ENCODE measurements at places on chromosomes 2 and 18.
A peak's percentile ranks its signal among the peaks of the same experiment; 100 is the strongest.

DNA sequence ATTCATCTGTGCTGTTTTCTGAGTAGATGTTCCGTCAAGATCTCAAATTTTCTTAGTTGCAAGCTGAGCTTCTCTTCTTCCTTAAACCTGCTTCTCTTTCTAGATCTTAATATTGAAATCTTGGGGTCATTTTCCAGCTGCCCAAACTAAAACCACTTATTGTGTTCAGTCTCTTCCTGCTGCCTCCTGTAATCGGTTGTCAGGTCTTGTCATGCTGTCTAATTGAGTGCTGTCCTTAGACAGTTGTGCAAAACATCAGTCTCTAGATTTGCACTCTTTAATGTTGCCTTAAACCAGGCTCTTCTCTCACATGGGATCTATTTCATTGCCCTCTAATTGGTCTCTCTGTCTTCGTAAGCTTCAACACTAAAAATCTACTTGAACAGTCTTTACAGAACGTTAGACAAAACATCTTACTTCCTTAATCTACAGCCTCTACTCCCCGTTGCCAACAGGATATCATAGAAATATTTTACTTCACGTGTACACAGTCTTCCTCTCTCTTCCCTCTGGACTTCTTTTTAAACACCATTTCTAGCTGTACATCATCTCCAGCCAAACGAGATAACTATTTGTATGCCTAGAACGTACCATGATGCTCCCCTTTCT is 34.9 kb downstream of the GPD2 start:
- DNase-seq = no peak

GRCh38 chr18:32958746-32959145 is 185.9 kb upstream of the KLHL14 start:
- DNase-seq = no peak

- no peak for DNase-seq
Measured at GRCh38 chr2:74836675-74837401, 2.9 kb downstream of the HK2 start.

- DNase-seq = no peak
Measured at GRCh38 chr2:222904557-222905258, 43.9 kb downstream of the ACSL3 start.

- DNase-seq = peak; percentile 55
Measured at GRCh38 chr2:234289834-234290590, 206.9 kb downstream of the ARL4C start.

- no peak for DNase-seq
Measured at GRCh38 chr2:58266211-58266610, 25.1 kb upstream of the FANCL start.

DNA sequence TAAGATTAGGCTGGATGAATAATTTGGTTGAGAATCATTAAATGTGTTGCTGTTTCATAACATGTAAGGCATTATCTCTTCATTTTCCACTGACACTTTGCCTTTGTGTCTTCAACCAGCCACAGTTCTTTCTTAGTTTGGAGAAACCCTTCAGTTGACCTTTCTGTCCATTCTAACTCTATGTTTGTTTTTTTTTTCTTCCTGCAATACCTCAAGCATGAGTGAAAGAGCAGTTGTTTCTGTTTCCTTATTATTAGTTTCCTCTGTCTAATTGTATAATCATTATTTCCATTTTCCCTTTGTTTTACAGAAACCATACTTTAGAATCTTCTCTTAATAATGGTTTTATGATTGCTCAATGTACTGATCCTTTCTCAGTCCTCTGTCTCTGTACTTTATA is 25.6 kb downstream of the HADHB start:
- no peak for DNase-seq

- DNase-seq = no peak
Measured at GRCh38 chr2:18777250-18777812, 188.0 kb upstream of the NT5C1B start.

- no peak for DNase-seq
Measured at GRCh38 chr2:175432793-175433192, 251.3 kb upstream of the ATP5MC3 start.

DNA sequence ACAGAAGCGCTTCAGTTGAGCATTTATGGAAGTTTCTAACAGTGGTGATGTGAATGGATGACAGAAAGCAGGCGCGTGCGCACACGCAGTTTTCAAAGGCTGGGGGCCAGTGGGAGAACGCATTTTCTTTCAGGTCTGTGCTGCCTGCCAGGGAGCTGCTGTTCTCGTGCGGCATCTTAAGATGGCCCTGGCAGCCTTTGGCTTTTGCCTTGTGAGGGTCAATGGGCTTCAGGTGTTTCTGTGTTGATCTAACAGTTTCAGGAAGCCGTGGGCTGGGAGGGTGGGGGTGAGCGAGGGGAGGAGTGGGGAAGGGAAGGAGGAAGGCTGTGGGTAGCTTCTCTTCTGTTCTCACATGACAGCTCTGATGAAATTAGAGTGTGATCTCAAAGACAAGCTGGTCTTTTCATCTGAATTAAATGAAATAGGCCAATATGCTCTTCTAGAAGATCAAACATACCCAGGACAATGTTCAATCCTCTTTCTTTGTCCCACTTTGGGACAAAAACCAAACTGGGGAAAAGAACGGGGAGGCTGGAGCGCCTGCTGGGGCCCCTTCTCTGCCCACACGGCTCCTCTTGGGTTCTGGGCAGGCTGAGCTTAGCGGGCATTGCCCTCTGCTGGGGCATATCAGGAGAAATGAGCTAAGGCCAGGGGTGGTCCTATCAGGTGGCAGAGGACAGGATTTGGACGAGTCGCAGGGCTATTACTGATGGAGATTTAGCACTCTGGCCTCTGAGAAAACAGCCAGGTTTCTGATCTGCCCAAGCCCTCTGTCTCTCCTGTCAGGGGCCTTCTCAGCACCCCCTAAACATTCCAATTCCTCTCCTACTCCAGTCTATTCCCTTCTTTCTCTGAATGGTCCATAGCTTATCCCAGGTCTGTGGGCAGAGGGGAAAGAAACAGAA is 126.2 kb upstream of the LGALSL start:
- peak; percentile 59 for DNase-seq

DNA sequence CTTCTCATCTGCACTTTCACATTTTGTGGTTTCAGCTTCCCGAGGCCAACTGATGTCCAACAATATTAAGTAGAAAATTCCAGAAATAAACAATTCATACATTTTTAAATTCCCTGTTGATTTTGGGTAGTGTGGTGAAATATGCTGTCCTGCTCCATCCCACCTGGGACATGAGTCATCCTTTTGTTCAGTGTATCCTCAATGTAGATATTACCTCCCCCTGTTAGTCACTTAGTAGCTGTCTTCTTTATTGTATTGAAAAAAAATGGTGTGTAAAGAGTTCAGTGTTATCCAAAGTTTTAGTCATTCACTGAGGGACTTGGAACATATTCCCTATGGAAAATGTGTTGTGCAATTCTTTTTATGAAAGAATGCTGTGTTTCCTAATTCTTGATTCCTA is 348.1 kb downstream of the SOCS6 start:
- DNase-seq = no peak

GRCh38 chr2:82055846-82056245 is 1751.3 kb upstream of the LRRTM1 start:
- DNase-seq = no peak

DNA sequence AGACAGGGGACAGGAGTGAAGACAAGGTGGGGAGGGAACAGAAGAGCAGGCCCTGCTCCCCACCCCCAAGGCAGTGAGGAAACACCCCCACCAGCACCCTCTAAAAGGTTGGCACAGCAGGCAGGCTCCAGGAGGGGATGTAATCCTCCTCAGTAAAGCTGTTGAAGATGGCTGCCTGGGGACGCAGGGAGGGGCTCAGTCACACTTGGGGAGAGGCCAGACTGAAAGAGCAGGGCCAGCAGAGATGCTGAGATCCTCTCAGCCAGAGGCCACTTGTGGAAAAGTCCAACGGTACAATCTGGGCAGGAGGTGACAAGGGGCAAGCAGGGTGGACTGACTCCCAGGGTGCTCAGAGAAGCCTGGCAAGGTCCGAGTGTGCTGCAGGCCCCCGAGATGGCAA is 154.8 kb upstream of the ID2 start:
- no peak for DNase-seq

DNA sequence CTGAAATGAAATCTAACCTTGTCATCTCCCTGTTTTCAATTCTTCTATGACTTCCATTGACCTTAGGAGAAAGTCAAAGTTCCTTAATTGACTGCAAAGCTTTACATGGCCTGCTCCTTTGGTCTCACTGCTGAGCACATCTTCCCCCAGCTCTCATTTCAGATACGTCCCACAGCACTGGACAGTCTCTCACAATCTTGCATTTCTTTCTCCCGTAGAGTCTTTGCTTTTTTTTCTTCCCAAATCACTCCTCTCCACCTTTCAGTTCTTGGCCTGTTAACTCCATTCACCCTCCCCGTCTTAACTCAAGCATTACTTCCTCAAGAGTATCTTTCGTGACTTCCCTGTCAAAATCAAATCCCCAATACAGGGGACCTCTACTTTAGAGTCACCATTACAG is 67.2 kb downstream of the DDX1 start:
- DNase-seq = no peak

- peak; percentile 50 for DNase-seq
Measured at GRCh38 chr2:84919885-84920580, 14.6 kb downstream of the TMSB10 start.

- no peak for DNase-seq
Measured at GRCh38 chr2:133171393-133172004, 396.8 kb downstream of the NCKAP5 start.

DNA sequence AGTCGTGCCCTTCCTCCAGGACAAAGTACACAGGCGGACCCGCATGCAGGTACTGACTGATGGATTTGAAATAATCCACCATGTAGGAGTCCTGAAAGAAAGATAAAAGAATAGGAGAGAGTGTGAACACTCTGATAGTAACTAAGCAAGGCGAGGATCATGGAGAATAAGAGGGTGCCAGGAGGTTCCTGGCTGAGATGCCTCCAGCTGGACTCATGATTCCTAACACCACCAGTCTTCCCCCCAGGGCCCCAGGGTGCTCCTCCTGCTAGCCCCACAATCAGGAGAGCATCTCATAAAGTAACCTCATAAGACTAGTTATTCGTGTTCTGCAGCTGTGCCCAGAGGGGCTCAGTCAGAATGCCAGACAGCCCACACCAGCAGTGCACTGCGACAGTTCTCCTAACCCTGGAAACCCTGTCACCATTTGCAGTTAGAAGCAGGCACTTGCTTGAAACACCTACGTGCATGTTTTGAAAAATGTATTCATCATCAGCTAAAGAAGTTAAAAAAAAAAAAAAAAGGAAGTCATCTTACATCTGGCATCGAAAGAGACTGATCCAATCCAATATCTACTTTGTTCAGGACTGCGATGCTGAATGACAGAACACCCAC is 36.7 kb downstream of the RMC1 start:
- DNase-seq = no peak

DNA sequence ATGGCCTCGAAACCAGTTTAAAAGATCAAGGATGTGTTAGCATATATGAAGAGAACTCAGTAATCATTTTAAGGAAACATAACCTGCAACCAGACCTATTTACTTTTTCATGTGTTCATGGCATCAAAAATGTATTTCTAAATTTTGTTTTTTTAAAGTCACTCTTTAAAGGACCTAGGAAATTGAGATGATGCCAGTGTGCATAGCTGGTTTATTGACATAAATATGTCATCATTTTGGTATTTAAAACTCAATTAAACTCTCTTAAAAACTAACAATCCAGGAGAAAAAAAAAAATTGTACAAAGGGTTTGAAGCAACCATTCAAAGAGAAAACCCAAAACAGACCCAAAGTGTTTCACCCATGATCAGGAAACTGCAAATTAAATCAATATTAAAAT is 198.9 kb upstream of the RND3 start:
- DNase-seq = no peak

DNA sequence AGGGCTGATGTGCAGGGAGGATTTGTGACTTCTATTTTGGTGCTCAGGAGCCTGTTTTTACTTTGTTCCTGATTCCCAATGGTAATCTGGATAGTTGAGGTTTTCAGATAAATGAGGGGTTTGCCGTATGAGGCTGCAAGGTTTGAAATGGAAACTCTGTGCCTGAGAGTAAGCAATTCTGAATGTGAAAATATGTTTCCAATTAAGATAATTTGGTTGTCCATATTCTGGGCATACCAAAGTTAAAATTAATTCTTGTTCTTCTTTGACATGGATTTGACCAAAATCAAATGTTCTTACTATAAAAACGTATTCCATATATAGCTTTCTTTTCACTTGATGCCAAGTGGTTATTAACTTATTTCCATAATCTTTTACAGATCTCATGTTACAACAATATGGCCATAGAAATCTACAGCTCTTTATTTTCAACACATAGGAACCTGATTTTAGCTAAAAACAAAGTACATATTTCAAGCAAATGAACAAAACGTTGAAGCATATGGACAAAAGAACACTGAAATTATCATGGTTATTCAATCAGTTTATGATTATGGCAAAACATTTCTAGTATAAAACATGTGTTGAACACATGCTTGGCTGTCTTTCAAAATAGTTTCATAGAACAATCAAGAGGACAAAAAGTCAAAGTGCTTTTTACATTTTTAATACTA is 63.4 kb upstream of the ARHGAP28 start:
- no peak for DNase-seq

DNA sequence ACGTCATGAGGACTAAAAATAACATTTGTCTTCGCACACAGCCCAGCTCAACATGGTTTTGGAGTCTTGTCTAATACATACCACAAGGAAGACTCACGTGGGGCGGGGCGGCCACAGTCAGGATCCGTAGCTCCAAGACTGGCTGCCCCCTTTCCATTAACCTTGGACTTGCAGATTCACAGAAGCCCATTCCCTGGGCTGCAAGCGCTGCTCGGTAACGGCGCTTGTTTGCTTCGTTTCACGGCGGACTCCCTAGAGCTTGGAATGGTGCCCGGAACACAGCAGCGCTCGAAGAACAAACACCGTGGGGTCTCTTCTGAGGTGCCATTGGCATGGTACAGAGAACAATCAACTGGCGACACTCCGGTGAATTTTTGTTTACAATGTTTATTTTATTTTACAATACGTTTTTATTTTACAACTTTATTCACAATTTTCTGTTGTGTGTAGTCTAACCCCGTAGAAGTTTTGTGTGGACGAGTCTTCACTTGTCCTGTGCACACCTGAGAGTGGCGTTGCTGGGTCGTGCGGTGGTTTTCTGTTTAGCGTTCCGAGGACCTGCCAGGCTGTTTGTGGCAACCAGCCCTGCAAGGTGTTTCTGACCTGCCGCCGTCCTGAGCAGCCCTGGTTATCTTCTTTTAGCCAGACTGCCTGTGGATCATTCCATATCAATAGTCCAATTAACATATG is 126.5 kb downstream of the GALR1 start:
- no peak for DNase-seq

DNA sequence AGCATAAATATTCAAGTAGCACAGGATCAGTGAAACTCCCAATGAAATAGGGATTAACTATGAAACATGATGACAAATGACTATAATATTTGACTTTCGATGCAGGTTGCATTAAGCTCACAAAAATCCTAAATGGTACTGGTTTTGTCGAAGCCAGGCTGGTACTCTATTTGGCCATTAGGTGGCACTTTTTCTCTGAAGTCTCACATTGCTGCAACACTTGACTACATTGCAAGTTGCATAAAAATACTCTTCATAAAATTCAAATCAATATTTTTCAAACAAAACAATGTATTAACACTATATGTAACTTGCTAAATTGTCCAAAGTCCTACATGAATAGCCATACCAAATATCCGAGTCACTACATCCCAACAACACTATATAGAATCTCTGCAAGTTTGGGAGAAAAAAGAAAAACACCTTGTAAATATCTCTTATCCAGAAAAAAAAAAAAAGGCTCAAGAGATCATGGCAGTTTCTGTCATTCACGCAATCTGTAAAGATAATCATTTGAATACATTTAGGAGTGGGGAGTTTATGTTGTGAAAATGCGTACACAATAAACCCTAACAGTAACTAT is 9.5 kb downstream of the RTTN start:
- no peak for DNase-seq
